Fibroblast of pulmonary artery (primary cell): ENCODE measurements at places on chromosomes 11 and 22.

GRCh38 chr11:78699609-78700135 lies 125.0 kb upstream of the NARS2 start:
- DNase-seq = no peak

DNA sequence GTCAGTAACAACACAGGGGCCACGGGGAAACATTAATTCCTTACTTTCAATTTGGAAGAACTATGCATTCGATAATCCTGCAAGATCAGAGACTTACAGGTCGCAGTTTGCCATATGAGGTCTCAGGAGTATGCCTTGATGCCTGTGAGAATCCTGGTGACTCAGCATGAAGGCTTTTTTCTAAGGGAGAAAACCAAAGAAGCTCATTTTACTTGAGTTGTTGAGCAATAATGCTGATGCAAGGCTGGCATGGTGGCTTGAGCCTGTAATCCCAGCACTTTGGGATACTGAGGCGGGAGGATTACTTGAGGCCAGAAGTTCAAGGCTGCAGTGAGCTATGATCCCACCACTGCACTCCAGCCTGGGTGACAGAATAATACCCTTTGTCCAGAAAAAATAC lies 26.6 kb downstream of the ATG16L2 start:
- DNase-seq = peak; percentile 90

- no peak for DNase-seq
These were observed 276.1 kb upstream of the NCAM1 start for GRCh38 chr11:112685111-112685510.

DNA sequence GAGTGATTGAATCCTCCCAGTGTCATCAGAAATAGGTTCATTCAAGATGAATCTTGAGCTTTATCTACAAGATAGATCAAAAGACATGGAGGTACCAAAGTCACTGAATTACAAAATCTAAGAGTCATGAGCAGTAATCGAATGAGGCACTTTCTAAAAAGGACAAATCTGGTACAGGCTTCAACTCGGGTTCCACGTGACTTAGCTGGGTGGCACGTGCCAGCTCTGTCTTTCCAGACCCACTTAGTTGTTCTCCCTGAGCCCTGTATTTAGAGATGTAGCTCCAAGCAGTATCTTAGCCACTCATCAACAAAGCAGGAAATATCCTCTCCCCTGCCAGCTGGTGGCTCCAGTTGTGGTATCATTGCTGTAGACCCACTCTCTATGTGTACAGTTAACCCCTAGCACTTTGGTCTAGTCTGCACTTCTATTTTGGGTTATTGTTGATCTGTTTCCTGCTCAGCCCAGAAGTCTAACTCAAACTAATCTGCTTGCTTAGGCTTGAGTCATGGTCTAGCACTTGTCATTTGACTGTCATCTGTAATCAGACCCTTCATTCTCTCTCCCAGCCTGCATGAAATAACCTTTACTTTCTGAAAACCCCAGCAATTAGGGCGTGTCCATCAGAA lies 528.7 kb downstream of the ETS1 start:
- no peak for DNase-seq
